ENCODE measurements at places on chromosomes 1 and 21.
A peak's percentile ranks its signal among the peaks of the same experiment; 100 is the strongest.

DNA sequence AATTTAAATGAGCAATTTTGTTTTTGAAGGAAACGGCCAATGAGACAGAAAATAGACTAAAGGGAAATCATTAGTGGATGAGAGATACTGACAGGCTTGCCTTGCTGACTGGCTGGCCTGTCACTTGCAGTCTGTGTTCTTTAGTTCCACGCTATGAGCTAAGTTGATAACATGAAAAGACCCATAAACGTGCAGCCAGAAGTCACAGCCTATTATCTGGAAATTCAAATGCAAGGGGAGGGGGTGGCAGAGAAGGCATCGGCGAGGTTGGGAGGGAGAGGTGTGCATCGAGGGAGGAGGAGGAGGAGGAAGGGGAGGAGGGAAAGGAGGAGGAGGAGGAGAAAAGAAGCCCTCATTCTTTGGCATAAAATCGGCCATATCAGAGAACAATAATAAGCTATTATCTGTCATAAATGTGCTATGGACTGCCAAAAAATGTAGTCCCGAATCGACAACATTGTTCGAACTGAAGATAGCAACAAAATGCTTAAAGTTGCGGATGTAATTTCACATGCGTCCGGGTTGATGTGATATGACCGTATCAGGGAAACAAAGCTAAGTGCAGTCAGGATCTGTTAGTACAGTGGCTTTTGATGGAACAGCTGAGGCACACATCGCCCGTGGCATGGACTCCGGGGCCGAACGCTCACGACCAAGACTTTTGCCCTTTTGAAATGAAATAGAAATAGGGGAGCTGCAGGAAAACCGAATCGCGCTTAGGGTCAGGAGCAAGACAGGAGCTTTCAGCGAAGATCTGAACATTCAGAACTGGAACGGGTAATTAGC, 11.6 kb upstream of the BARHL2 start:
- DNase-seq, result no peak

DNA sequence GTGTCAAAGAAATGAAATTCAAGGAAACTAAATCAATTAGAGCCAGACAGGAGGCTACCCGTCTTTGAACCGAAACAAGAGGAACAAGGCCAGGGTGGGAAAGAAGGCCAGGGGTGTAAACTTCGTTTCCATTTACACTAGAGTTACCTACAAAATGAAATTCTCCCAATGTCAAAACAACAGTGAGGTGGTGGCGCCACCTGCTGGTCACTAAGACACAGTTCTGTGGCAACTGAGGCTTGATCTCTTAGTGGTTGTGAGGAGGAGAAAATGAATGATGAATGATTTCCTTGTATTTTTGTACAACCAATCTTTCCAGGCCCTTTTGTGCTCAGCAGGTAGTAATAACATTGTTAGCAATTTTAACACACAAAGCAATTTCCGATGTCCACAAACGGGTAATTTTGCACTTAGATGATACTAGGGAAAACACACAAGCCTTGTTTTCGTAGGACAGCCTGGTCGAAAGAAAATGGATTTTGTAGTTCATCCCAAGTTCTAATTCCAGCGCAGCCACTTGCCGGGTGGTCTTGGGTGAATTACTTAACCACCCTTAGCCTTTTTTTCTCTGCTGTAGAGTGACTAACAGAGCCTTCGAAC, 54.8 kb upstream of the SOD1 start:
- no peak for DNase-seq

DNA sequence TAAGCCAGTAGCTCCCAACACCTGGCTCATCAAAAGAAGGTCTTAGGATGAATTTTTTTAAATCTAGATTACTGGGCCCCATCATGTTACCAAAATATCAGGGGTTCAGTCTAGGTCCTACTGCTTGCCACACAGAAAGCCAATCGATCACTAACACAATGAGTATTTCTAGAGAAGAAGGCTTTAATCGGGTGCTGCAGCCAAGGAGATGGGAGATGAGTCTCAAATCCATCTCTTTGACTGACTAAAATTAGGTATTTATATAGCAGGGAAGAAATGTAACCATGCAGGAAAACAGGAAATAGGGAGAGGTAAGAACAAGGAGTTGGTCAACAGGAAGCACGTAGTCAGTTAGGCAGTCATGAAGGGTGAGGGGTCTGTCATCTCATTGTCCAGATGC, 288.2 kb downstream of the CEP170 start:
- no peak for DNase-seq

DNA sequence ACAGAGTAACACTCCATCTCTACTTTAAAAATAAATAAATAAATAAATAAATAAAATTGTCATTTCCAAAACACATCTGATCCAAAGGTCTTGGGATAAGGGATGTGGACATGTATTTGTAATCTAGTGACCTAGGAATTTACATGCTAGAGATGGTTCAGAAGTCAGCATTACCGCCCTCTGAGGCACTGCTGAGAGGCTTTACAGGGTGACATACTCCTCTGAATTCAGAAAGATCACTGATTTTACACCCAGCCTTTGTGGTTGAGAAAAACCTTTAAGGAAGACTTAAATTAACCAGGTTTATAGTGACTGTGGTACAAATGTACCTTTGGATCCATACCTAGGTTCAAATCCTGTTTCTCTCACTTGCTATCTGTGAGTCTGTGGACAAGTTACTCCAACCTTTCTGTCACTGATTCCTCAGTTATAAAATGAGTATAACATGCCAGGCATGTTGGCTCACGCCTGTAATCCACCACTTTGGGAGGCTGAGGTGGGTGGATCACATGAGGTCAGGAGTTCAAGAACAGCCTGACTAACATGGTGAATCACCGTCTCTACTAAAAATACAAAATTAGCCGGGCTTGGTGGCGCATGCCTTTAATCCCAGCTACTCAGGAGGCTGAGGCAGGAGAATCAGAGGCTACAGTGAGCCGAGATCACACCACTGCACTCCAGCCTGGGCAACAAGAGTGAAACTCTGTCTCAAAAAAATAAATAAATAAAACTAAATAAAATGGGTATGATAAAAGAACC, 20.1 kb downstream of the OSBPL9 start:
- DNase-seq, result peak; percentile 65

DNA sequence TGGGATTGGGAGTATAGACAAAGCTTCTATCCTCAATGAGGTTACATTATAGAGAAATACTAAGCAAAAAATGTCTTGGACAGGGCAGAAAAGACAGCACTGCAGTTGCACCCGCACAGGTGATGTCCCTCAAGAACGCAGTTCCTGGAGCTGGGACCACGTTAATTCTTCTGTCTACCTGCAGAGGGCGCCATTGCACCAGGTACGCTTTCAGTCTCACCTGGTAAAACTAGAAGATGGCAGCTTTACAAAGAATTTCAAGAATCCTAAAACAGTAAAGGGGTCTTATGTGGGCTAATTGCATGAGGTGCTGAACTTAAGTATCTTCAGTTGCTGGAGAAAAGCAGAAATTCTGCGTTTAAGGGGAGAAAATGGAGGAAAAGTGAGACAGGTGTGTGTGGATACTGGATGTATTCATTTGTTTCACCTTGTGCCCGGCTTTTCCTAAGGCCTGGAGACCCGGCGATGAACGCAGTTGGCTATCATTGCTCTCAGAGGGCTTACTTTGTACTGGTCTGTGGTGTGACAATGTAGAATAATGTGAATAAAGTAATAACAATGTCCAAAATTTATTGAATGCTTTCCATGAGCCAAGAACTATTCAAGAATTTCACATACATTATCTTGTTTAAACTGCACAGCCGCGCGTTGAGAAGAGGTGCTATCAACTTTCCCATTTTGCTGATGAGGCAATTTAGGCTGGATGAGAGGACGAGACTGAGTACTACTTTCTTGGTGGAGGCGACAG, 276.3 kb upstream of the GREM2 start:
- DNase-seq, result no peak

- no peak for DNase-seq
Observed at GRCh38 chr1:225677350-225678124, 24.6 kb upstream of the ENAH start.

- no peak for DNase-seq
Observed at GRCh38 chr1:119007670-119008482, 19.7 kb upstream of the TBX15 start.

DNA sequence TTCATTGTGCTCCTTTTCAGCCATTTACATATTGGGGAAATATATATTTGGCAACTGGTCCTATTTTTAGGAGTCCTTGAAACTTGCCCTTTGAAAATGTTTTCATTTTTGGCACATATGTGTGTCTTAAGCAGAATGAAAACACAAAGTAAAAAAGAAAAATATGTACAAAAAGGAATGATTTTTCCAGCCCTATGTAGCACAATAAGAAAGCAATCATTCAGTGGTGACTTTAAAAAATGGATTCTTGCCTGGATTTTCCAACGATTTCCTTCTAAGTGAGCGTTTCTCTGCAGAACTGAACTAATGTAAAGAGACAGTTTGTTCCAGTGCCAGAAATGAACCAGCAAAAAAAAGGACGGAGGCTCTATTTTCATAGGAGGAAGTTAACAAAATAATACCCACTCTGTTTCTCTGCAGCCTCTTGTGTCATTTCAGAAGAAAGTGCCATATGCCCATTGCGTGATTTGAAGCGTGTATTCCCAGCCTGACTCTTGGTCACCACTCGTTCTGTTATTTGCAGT, 340.1 kb downstream of the SETD4 start:
- no peak for DNase-seq

DNA sequence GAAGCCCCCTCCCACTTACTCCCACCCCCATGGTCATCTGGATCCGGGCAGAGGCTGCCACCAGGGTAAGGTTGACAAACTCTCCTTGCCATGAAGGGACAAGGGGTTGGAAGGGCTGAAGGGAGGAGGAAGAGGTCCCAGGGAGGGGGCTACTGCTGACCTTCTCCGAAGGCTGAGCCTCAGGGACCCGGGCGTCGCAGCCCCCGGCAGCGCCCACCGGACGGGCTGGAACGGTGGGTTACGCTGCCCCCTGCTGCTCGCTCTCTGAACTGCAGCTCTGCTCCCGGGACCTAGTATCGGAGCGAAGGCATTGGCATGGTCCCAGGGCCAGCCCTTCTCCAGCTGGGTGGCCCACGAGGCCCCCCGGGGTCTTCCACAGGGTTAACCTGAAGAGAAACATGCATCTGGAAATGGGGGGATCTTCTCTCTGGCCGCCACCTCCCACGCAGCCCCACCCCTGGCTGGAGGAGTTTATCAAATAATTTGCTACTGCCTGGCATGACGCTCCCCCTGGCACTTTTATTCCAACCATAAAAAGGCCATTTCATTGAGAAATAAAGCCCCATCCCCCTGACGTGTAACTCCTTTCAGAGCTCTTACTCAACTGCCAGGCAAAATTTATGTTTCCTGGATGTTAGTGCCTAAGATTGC, 70.4 kb upstream of the TARDBP start:
- no peak for DNase-seq

DNA sequence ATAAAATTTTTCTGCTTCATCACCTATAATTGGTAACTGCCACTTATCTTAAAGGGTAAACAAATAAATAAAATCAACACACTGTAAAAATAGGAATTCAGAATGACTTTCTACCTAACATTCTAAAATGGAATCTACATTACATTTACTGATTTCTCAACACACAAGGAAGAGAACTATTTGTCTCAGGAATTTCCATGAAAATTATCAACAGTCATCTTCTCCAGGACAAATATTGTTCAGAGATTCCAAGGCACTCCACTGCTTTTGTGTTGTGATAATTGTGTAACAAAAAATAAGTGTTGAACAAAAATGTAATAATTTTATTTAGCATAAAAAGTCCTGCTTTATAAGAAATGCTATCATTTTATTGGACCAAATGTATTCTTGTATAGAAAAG, 7.3 kb downstream of the ODF2L start:
- DNase-seq, result no peak

- no peak for DNase-seq
Observed at GRCh38 chr1:156599811-156600210, 1.5 kb downstream of the GPATCH4 start.

GRCh38 chr1:151144474-151145303, 1.7 kb downstream of the SEMA6C start:
- no peak for DNase-seq

GRCh38 chr1:203999618-204000017, 73.3 kb upstream of the SOX13 start:
- no peak for DNase-seq

DNA sequence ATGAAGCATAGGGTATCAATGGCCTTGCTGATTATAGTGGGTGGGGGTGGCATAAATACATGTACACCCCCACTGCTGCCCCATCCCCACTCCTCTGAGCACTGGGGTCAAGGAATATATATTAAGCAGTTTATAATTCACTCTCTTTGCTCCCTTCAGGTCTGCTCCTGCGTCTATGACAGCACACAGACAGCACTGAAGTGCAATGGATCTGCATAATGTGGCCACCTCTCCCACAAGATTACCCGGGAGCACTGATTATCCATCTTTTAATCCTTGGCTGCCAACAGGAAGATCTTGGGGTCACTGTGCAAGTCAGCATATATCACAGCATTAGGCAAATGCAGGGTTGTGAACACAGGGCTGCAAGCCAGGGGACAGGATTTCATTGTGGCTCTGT, 19.3 kb downstream of the RXRG start:
- DNase-seq, result no peak

GRCh38 chr21:43935711-43936110, 70.7 kb downstream of the AGPAT3 start:
- DNase-seq, result no peak

- DNase-seq, result no peak
Observed at GRCh38 chr1:166470014-166470413, 303.2 kb upstream of the FAM78B start.

- DNase-seq, result no peak
Observed at GRCh38 chr1:182428043-182428442, 21.9 kb upstream of the RGSL1 start.

DNA sequence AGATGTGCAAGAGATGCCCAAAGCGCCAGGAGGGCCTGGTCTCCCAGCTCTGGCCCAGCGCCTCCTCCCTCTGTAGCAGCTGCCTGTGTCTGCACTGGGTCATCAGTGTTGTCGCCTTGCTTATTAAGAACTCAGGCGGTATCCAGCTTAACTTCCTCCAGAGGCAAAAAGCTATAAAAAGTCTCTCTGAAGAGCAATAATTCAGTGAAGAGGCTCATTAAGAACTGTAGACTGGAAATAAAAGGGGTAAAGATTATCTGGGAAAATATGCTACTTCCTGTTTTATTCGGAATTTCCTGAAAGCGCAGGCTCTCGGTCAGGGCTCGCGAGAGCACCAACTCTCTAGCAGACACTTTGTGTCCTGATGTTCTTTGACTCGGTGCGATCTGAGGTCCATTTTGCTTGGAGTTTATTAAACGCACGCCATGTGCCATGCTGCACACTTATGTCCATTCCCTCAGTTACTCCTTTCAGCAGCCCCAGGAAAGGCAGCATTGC, 70.4 kb downstream of the MRPS6 start:
- no peak for DNase-seq

DNA sequence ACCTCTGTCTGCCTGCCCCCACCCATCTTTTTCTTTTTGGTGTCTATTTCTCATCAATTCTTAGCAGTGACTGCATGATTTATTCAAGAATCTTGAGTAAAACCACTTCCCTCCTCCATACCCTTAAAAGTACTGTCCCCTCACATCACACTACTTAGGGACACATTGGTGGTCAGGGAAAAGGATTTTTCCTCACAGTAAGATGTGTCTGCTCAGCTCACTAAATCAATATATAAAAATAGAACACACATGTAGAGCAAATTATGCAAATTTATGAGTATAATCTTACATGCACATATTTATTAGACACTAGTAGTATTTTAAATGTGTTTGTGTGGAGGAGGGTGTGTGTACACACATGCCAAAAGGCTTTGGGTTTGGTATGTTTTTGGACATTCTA, 202.0 kb downstream of the PBX1 start:
- DNase-seq, result no peak
